Myocyte (in vitro differentiated cells): ENCODE measurements at places on chromosomes 16 and 17. TPM values are rescaled to one million over a fixed set of nuclear protein-coding genes. Genes with fewer than 3 reads are reported as not detected.

HOXB6 gene
- total RNA-seq, result 13.5 and 22.9 TPM in 2 replicates

HNF1B gene
- total RNA-seq, result not detected in 2 replicates

PALB2 gene
- total RNA-seq, result 15.9 and 16.8 TPM in 2 replicates

KRTAP1-5 gene
- total RNA-seq, result 0.19 and 0.57 TPM in 2 replicates

KRTAP4-11 gene
- total RNA-seq, result not detected in 2 replicates

KLHL10 gene
- total RNA-seq, result 1.3 TPM in 1 of 2 replicates, not detected in the other

TMED6 gene
- total RNA-seq, result 0.36 TPM in 1 of 2 replicates, not detected in the other

EPX gene
- total RNA-seq, result not detected in 2 replicates

P2RX1 gene
- 0.21 and 1.6 TPM in 2 replicates for total RNA-seq

PRKCB gene
- not detected in 2 replicates for total RNA-seq
